T follicular helper cell (primary cell): ENCODE measurements at places on chromosomes 11 and 22.

- no peak for DNase-seq
Measured at GRCh38 chr11:24679821-24680351, 183.0 kb downstream of the LUZP2 start.

- DNase-seq: no peak
Measured at GRCh38 chr11:116310226-116310625, 462.6 kb downstream of the BUD13 start.

GRCh38 chr11:29962243-29962642, 54.6 kb downstream of the KCNA4 start:
- DNase-seq: no peak

DNA sequence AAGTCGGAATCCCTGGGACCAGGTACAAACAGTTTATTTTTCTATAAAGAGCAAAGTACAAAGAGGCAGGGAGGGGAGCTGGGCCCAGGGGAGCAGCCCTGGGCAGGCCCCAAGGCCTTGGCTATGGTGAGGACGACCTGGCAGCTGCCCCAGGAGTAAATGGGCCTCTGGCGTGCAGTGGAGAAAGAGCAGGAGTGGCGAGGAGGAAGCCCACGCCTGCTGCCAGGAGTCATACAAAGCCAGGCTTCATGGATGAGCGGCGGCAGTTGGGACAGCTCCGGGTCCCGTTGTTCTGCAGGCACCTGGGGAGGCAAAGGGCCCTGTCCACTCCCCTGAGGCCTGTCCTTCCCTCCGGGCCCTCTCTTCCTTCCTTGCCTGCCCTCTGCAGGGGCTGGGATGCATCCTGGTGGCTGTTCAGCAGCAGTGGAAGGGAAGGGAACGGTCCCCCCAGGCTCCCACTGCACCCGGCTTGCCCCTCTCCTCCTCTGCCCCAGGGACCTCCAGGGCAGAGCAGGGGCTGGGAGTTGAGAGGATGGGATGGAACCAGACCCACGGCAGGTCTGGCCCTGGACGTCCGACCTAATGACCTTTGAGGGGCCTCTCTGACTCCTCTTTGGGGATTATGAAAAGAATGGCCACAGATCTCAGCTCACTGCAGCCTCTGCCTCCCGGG, 11.1 kb downstream of the RAPSN start:
- no peak for DNase-seq

DNA sequence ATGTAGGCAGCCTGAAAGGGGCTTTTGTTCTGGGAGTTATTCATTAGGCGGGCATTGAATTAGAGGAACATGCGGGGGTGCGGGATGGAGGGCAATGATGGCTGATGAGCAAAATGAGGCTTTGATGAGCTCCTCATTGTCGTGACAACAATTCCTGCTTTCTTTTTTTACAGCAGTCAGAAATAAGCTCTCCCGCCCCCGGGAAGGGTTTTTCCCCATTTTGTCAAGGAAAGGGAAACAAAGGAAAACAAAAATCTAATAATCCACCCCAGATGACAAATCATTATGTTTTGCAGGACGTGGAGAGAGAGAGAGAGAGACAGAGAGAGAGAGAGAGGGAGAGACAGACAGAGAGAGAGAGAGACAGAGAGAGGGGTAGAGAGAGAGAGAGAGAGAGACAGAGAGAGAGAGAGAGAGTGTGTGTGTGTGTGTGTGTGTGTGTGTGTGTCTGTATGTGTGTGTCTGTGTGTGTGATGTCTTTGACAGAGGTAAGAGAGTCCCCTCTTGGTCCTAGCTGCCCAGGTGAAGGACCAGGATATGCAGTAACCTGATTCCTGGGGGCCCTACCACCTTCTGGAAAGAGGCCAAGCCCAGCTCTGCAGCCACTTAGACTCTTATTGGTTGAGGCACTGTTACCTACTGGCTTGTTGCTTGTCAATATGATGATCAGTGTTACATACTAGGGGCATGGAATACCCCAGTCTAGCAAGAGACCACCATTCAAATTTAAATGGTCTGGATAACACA, 46.7 kb upstream of the PARVA start:
- no peak for DNase-seq

- peak; percentile 16 for DNase-seq
Measured at GRCh38 chr11:65262381-65262680, 569 bp downstream of the POLA2 start.

GRCh38 chr22:30028731-30029130, 51.5 kb upstream of the HORMAD2 start:
- DNase-seq: no peak

GRCh38 chr11:96013461-96014213, 89.7 kb upstream of the MTMR2 start:
- no peak for DNase-seq

DNA sequence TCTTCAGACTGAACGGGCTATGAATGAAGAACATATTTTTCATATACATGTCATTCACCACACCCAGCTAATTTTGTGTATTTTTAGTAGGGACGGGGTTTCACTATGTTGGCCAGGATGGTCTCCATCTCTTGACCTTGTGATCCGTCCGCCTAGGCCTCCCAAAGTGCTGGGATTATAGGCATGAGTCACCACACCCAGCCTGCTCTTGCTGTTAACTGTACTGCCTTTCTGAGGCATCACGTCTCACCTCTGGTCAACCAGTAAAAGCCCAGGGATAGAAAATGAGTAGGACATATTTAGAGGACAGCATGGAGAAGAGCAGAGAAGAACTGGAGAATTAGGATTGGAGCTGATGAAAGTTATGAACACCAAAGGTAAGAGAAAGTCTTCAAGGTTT, 55.6 kb downstream of the APOL3 start:
- no peak for DNase-seq
